ENCODE measurements at places on chromosomes 3 and 15.

DNA sequence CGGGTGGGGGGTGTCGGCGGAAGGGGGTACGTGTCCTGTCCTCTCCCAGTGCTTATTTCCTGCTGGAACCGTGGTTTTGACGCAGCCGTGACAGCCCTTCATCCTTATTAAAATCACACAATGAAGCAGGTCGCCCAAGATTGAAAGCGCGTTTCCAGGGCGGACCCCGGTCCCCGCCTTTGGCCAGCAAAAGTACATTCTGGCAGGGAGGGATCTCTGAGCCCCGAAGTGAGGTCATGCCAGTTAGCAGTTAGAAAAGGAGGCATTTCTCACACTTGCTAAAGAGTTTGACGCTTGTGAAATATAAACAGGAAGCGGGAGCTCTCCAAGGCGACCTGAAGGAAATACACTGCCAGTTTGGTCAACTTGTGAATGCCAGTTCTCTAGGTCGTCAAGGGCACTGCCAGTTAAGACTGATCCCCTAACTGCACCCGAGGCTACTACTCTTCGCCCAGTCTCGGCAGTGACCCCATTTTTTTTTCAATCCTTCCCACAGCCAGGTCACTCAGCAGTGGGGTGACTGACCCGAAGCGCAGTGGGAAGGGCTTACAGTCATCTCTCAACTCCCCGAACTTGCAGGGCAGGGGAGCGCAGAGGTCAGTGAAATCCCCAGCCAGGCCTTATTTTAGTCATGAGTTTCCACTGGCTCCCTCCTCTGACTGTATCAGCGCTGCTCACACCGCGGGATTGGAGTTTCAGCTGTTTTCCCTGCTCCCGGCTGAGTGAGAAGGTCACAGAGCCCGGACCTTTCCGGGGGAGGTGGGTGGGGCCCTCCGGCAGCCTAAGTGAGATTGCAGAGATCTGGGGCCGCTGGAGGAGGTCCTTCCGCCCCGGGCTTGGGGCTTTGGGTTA, 2.0 kb upstream of the BHLHE40 start:
- peak; percentile 60 for DNase-seq

DNA sequence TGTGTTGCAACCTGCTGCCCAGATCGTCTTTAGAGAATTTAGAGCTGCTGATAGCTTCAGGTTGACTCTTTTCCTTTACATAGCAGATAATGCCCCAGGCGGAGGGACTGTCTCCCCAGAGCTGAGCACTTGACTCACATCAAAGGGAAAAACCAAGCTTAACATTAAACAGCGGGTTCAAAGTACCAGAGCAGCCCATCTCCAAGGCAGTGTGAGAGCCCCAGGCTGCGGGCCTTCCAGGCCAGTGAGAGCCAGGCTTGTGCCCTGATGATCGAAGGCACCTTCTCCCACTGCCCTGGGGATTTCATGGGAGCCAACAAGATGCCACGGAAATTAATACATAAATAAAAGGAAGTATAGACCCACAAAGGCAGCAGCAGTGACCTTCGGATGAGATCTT, 275.6 kb downstream of the XXYLT1 start:
- no peak for DNase-seq

DNA sequence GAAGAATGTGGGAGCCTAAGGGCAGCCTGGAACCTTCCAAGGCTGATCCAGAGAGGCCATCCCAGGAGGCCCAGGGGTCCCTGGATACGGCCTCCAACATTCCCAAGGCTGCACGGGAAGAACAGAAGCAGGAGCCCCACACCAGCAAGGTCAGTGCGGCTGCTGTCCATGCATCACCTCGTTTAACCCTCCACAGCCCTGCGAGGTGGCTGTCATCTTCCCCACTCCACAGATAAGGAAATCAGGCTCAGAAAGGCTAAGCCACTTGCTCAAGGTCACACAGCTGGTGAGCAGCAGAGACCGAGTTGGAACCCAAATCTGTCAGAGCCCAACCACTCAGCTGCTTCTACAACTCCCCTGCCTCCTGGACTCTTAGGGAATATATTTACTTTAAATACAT, 21.6 kb downstream of the SEMA7A start:
- no peak for DNase-seq

- DNase-seq: no peak
Observed at GRCh38 chr3:8870134-8870533, 93.1 kb downstream of the RAD18 start.

DNA sequence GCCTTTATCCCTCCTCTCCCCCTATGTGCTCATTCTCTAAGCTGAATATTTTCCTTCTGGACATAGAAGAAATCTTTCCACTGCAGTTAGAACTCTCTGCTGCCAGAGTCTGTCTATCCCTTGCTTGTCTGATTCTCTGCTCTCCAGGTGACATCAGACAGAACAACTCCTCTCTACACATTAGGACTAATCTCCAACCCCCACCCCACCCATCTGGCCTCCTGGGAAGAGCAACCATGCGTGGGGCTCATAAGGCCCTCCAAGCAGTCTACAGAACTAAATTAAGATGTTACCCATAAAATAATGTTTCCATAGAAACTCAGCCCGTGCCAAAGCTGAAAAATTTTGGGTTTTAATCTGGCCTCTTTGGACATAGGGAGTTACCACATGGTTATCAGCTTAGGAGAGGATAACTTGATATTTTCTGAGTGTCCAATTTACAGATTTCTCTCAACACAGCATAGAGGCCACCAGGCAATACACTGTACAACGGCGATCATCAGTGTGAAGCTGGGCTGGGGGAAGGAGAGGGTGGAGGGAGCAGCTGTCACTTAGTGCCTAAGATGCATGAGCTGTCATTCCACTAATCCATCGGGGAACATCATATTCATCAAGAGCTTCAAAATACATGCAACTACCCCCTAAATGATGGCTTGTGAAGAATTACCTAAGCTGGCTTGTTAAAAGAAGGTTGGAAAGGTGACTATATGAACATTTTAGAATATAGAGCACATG, 199.4 kb downstream of the CLSTN2 start:
- no peak for DNase-seq

DNA sequence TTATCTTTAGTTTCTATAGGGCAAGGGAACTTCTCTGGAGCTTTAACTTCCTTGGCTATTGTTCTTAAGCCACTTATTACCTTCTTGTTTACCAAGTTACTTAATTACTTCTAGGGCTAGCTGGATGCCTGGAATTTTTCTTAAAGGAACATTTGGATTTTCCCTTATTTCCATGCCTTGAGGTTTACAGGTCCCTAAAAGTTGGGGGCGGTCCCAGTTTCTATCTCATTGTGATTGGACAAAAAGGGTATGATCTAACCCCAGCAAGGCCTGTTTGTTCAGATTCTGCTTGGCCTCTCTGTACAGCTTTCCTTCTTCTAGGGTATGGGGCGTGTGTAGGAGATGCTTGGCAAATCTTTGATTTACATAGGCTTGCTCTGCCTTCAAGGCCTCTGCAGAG, 17.4 kb downstream of the PDHB start:
- no peak for DNase-seq

DNA sequence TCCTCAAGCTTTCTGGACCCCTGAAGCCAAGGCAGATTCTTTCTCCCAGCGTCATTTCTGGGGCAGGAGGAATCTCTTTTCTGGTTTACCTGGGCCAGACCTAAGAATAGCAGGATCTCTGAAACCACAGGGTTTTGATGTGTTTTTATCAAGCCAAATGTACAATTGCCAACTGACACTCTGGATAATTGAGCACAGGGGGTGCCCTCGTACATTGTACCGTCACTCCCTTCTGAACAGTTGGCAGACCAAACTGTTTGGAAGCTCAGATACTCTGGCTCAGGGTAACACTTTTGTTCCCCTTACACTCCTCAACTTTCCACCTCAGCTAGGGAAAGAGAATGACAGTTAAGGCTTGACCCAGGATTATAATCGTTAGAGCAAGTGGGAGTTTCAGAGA, 49.9 kb downstream of the ASTE1 start:
- DNase-seq: no peak

GRCh38 chr15:42145546-42146455, 10.6 kb downstream of the PLA2G4F start:
- no peak for DNase-seq

- DNase-seq: no peak
Observed at GRCh38 chr3:42377681-42378080, 32.7 kb downstream of the LYZL4 start.

DNA sequence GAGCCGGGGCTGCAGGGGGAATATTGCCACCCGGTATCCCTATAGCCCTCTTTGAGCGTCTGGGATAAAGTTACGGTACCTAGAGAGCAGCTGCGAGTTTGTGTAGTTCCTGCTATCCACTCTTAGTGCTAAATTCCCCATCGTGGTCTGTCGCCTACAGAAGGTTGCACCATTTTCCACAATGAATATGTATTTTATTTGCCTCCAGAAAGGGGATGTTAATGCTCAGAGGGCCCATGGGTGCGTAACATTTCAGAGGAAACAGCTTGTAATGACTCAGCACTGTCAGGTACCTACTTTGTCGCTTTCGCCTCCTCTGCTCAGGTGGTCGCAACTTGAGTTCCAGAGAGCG, 1.1 kb downstream of the SLCO3A1 start:
- DNase-seq: no peak

GRCh38 chr3:13539671-13540070, 9.3 kb upstream of the FBLN2 start:
- no peak for DNase-seq

GRCh38 chr3:67646586-67647234, 7.7 kb downstream of the SUCLG2 start:
- no peak for DNase-seq

GRCh38 chr3:30112902-30113484, 493.4 kb upstream of the TGFBR2 start:
- no peak for DNase-seq

DNA sequence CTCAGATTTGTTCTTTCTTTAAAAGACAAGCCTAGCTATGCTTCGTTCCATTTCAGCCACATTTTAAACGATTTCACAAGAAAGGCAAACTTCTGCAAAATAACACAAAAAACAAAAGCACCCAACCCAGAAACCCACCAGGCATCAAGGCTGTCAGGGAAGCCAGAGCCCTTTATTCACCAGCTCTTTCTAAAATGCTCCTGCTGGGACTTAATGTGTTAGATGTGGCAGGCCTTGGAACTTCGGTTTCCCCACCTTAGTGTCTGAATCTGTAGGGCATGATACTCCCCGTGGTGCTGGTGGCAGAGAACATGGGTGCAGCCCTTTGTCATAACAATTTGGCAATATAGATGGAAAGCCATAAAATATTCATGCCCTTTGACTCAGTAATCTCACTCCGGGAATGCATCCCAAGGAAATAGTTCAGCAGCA, 56.8 kb upstream of the LCTL start:
- DNase-seq: no peak

GRCh38 chr15:83435782-83436181, 11.4 kb upstream of the SH3GL3 start:
- DNase-seq: no peak

GRCh38 chr15:92014281-92015030, 160.9 kb downstream of the SLCO3A1 start:
- DNase-seq: no peak

DNA sequence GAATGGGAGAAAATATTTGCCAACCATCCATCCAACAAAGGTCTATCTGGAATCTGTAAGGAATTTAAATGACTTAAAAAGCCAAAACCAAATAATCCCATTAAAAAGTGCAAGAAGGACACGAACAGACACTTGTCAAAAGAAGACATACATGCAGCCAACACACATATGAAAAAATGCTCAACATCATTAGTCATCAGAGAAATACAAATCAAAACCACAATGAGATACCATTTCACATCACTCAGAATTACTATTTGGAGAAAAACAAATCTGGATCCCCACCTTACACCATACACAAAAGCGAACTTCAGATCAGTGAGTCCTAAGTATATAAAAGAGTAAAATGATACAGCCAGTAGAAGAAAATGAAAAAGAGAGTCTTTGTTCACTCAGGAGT, 58.6 kb upstream of the MNS1 start:
- no peak for DNase-seq

- DNase-seq: no peak
Observed at GRCh38 chr3:97680210-97680609, 84.3 kb upstream of the ARL6 start.

DNA sequence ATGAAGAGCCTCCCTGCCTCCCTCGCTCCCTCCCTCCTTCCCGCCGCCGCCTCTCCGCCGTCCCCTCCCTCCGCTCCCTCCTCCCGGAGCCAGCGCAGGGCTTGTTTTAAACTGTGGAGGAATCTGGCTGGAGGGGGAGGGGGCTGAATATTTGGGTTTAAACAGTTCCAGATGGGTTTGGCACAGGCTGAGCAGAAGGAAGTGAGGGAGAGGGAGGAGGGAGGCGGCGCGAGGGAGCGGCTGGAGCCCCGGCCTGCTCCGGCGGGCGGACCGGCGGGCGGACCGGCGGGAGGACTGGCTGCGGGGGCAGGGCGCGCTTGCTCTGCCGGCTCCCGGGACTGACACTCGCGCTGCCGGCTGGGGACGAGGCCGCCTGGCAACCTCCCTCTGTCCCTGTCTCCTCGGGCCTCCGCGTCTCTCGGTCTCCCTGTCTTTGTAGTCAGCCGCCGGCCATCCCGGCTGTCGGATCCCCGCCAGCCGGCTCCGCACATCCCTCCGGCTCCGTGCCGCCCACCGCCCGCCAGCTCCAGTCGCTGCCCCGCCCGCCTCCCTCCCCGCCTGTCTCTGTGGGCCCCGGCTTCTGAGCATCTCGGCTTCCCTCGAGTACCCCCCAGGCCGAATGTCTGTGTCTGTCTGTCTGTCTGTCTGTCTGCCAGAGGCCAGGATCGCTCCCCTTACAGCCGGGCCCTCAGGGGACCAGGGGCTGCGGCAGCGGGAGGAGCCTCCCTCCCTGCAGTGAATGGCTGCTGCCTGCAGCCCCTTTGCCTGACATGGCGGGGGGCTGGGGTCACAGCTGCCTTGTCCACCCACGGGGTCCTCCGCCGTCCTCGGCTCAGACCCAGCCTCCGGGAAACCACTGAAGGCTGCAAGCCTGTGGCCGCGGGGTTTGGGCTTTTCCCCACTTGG, 7.6 kb downstream of the EPHB3 start:
- peak; percentile 90 for DNase-seq

DNA sequence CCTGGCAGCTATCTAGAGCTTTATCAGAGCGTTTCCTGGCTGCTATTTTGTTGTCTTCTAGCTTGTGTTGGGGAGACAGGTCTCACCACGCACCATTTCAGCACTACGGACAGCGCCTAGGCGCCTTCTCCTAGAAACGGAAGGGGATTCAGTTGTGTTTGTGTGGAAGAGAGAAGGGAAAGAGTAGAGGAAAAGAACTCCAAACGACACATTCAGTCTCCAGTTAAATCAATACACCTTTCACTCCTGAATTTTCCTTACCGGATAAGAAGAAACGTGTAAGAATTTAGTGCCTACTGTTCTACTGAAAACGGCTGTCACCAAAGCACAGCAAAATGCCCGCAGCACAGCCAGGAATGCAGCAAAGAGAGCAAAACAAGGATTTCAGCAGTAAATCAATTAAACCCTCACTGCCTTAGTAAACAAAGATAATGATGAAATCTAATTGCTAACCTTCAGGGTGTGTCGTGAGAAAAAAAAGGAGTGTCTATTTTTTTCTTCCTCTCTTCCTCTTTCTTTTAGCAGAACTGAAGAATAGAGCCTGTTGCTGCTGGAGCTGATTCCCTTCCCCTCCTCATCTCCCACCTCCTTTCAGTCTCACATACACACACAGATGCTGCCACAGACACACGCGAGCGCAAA, 412 bp upstream of the CTXN2 start:
- DNase-seq: peak; percentile 27

GRCh38 chr3:24686808-24687207, 192.2 kb upstream of the THRB start:
- no peak for DNase-seq
